DND-41 (cell line): ENCODE measurements at places on chromosomes 4 and X.

DNA sequence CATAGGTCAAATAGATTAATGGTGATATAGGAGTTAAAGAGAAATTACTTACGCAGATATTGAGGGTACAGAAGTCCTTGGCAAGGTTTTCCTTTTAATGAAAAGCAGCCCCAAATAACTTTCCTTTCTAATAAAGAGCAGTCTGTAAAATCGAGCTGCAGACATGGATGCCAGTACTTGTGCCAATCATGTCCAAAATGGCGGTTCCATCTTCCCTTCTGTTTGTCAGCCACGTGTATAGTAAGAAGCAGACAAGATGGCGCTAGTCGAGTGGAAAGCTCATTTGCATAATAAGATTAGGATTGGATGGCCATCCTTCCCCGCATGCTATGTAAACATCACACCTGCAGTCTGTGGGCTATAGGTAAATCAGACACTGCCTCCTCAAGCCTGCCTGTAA is 68.5 kb downstream of the FGFBP1 start:
- no peak for DNase-seq
- no peaks in the 10 kb centered on the region for H3K27me3 ChIP-seq
- H3K36me3 ChIP-seq = no peaks in the 10 kb centered on the region
- H3K27ac ChIP-seq = no peak overlapping the region

DNA sequence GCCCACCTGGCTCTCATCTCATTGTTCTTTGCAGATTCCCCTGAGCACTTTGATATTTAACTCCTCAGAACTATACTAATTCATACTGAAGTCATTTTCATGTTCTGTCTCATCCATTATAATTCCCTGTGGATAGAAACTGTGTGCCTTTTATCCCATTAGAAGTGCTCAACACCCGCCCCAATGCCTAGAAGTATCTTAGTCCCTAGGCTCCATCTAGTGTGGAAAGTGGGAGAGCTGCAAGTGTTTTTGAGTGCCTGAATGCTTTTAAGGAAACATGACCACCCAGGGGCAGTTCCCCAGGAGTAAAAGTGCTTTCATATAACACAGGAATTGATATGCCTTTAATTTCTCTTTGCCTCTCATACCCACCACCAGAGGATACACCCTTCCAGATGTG is 117.0 kb downstream of the CHRDL1 start:
- H3K4me1 ChIP-seq = no peaks in the 10 kb centered on the region
- no peak for DNase-seq
- H3K27ac ChIP-seq = no peak overlapping the region
- H3K4me3 ChIP-seq = no peak overlapping the region
- no peaks in the 10 kb centered on the region for H3K36me3 ChIP-seq

DNA sequence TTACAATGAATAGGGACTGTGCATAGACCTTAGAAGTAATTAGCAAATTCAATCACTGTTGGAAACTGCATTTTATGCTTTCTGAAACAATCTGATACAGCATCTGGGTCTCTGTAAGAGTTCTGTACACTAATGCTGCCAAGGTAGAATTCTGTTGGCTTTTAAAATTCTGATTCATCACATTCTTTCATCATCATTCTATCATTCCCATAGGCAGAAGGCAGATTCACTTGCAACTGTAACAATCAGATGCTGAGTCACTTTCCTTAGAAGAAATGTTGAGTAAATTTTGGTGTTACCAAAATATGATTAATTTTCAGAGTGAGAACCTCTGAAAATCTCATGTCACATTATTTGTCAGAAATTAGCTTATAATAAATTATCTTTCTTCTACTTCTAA is 267.2 kb downstream of the MAPK10 start:
- H3K4me3 ChIP-seq = no peak overlapping the region
- no peaks in the 10 kb centered on the region for H3K4me1 ChIP-seq
- no peak for DNase-seq
- H3K36me3 ChIP-seq = no peaks in the 10 kb centered on the region

DNA sequence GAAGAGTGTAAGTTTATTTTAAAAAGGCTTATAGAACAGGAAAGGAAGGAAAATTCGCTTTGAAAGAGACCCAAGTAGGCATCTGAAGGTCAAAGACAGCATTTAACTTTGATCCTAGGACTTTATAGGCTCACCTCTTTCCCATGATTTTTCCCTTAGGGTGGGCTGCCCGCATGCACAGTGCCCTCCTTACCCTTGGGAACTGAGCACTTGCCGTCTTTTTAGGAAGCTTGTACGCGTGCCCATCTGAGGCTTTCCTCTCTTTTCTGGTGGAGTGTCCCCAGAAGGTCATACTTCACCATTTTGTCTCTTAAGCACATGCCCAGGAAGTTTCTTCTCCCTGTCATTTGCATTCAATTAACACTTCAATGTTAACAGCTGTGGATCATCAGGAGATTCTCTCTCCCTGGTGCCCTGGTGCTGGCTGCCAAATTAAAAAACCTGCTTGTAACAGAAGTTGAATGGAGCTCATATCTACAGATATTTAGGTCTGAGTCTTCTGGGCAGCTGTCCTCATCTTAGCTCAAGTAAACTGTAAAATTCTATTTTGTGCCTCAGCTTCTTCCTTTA is 38.4 kb upstream of the IL9R start:
- no peak for DNase-seq
- H3K36me3 ChIP-seq = no peaks in the 10 kb centered on the region
- no peaks in the 10 kb centered on the region for H3K27me3 ChIP-seq
- no peak overlapping the region for H3K27ac ChIP-seq
- no peak overlapping the region for H3K4me3 ChIP-seq
- H3K4me1 ChIP-seq = no peaks in the 10 kb centered on the region

DNA sequence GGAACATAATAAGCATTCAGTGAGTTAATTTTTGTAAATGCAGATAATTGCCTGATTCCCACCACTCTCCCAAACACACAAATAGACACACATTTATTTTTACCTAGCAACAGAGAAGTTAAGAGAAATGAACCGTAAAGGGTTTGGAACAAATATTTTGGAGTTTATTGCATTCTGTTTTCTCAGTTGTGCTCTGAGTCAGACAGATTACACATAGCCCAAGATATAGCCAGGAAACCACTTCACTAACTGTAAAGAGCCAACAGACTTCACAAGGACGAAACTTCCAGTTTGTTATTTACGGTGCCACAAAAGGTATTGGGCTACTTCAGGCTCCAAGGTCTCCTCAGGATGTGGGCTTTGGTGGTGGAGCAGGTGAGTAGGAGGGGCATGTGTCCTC is 217.0 kb downstream of the BMPR1B start:
- no peaks in the 10 kb centered on the region for H3K36me3 ChIP-seq
- H3K27ac ChIP-seq = no peak overlapping the region
- peaks cover 5% of the 10 kb centered on the region; the same call in 1 of the 2 replicates for H3K4me1 ChIP-seq
- no peak overlapping the region for H3K4me3 ChIP-seq
- H3K27me3 ChIP-seq = no peaks in the 10 kb centered on the region
- no peak for DNase-seq

DNA sequence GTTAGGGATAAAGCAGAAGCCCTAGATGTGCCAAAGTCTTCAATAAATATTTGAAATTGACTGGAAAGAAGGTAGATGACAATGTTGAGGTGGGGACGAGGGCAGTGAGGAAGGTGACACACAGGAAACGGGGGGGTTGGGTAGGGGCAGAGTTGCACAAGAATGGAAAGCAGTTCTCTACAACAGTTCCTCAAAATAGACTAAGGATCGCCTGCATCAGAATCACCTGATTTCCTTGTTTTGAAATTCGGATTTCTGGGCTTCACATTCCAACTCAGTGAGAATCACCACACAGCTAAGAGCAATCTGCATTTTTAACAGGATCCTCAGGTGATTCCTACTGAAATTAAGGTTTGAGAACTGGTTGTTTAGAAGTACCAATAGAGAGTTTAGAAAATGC is 70.6 kb downstream of the ARFIP1 start:
- no peak overlapping the region for H3K27ac ChIP-seq
- DNase-seq = peak; percentile 41
- H3K27me3 ChIP-seq = no peaks in the 10 kb centered on the region
- peaks cover 9% of the 10 kb centered on the region for H3K4me1 ChIP-seq

GRCh38 chrX:21756785-21757529 is 959 bp downstream of the SMPX start:
- H3K27ac ChIP-seq = no peak overlapping the region
- H3K36me3 ChIP-seq = no peaks in the 10 kb centered on the region
- no peaks in the 10 kb centered on the region for H3K4me1 ChIP-seq
- H3K4me3 ChIP-seq = no peak overlapping the region
